ENCODE measurements at places on chromosomes 11 and 22.

GRCh38 chr11:115459563-115459962 lies 44.7 kb downstream of the CADM1 start:
- DNase-seq = no peak

DNA sequence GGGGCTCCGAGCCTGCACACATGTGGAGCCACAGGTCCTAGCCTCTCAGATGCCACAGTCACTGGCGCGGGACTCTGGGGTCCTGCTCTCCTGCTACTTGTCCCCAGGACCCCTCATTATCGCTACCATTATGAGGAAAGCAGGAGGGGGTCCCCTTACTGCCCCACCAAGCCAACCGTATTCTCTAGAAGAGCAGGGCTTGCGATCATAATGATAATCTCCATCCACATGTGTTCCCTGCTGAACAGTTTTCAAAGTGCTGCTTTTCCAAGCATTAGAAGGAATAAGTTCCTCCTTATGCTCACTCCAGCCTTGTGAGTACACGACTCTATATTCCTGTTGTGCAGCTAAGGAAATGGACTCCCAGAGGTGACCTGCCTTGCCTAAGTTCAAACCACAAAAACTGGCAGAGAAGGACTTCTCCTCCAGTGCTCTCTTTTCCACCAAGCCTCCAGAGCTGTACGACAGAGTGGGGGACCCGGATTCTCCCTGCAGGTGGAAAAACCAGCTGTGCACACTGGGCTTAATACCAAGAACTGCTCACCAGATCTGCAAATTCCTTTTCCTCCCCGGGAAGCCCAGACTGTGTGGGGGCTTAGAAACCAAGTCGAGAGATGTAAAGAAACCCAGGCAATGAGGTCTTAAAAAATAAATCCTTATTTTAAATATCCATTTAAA lies 92.8 kb upstream of the DRD2 start:
- no peak for DNase-seq

- no peak for DNase-seq
Observed at GRCh38 chr11:73875840-73876239, 806 bp downstream of the COA4 start.

DNA sequence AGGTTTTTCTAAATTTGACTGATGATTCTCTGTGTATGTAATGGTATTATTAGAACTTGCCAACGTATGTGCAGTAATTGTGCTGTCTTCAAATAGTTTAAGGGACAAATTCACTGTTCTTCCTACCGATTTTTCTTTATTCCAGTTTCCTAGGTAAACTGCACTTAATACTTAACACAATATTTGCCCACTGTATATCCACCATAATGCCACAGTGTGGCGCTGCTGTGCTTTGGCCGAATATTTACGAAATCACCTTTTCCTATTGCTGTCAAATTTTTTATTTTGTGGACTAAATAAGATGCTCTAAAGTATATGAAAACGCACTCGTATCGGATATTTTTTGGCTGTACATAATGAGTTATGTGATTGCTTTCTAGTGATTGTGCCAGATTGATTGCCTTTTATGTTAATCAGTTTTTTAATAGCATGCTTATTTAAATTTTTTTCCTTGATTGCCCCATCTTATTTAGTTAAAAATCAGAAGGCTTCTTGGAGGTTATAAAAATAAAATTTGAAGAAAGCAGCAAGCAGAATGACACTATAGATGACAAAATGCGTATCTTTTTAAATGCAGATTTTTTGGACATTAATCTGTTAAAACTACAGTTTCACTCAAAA lies 10.5 kb downstream of the AASDHPPT start:
- peak; percentile 16 for DNase-seq

- no peak for DNase-seq
Observed at GRCh38 chr22:45330548-45330947, 20.8 kb downstream of the FAM118A start.

GRCh38 chr11:12110714-12111548 lies 541 bp downstream of the MICAL2 start:
- DNase-seq = peak; percentile 23

- DNase-seq = no peak
Observed at GRCh38 chr11:44939673-44940395, 10.8 kb downstream of the TP53I11 start.

DNA sequence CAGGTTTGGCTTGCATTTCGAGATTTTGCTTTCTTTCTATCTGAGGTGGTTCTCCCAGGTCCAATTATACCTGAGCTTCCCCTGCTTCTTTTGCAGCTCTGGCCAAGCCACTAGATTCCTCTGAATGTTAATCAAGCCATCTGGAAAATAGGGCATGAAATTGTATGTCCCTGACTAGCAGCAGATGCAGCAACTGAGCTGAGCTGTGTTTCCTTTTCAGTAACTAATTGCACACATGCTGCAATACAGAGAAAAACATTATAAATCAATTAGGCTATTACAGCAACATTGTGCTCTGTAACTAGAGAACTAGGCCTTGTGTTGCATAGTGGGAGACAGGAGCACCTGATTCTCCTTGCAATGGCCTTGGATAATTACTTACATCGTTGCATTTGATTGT lies 408.3 kb downstream of the ETS1 start:
- no peak for DNase-seq

DNA sequence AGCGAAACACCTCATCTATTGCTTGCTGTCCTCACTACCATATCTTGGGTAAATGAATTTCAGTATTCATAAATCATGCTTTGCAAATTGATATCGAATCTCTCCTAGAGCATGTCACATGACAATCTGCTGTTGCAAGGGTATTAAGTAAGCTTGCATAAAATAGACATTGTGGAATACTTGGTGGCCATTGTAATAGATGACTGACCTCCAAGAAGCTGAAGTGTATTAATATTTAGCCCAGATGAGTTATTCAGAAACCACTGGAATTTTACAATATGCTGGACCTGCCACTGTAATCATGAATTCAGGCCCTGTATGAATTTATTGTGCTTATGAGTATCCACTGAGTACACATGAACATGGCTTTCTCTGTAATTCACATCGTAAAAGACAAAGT lies 289.7 kb upstream of the ARHGAP42 start:
- DNase-seq = no peak

DNA sequence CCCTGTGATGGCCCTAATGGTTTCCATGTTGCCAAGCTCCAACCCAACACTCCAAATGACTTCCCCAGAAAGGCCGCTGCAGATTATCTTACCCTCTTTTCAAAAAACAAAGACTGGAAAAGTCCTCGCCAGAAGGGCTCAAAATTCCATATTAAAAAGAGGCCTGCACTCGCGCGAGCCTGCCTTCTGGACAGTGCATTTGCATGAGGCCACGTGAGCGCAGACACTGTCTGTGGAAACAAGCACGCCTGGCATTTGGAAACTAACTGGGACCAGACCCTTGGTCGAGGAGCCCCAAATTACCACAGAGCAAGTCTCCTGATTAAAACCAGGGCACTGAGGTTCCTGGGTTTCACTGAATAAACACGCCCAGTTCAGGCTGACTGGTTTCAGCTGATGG lies 42.9 kb downstream of the ABTB2 start:
- DNase-seq = no peak

DNA sequence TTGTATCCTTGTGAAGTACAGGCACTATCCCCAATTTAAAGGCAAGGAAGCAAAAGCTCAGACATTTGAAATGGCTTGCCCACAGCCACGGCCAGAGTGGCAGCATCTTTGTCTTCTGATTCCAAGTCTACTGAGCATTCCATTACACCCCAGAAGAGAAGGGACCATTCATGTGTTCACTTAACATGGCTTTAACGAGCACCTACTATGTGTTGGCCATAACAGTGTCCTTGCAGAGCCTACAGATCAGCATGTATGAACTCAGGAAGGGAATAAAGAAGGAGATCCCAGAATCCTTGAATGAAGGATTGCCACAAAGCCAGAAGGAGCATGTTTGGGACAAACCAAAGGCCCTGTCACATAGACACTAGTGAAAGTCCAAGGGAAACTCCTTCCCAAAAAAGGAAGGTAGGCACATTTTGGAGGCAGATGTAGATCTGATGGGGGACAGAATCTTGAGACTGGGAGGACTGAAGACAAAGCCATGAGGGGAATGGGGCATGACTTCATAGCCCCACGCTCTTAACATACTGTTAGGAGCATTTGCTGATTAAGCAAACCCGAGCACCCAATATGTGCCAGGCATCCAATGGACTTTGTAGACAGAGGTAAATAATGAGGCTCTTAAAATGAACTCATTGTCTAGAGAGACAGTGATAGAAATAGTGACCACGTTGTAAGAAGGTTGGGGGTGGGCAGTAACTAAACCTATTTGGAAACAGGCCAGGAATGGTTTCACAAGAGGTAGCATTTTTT lies 54.9 kb downstream of the P4HA3 start:
- no peak for DNase-seq

GRCh38 chr11:37942081-37942480 lies 1344.0 kb upstream of the RAG2 start:
- no peak for DNase-seq

DNA sequence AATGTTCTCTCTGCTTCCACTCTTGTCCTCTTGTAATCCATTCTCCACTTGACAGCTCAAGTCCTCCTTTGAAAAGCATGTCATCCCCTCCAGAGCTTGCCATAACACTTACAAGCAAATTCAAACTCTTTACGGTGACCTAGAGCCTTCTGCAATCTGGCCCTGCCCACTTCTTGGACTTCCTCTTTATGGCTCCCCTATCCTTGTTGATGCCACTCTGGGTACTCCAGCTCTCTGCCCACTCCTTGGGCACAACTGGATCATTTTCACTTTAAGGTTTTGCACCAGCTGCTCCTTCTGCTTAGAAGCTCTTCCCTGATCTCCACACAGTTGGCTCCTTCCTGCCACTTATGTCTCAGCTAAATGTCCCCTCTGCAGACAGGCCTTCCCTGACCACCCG lies 217.9 kb downstream of the DSCAML1 start:
- no peak for DNase-seq

GRCh38 chr22:44172370-44173108 lies 8.2 kb upstream of the PARVG start:
- DNase-seq = no peak

- no peak for DNase-seq
Observed at GRCh38 chr11:104663190-104664140, 234.8 kb downstream of the CASP12 start.

DNA sequence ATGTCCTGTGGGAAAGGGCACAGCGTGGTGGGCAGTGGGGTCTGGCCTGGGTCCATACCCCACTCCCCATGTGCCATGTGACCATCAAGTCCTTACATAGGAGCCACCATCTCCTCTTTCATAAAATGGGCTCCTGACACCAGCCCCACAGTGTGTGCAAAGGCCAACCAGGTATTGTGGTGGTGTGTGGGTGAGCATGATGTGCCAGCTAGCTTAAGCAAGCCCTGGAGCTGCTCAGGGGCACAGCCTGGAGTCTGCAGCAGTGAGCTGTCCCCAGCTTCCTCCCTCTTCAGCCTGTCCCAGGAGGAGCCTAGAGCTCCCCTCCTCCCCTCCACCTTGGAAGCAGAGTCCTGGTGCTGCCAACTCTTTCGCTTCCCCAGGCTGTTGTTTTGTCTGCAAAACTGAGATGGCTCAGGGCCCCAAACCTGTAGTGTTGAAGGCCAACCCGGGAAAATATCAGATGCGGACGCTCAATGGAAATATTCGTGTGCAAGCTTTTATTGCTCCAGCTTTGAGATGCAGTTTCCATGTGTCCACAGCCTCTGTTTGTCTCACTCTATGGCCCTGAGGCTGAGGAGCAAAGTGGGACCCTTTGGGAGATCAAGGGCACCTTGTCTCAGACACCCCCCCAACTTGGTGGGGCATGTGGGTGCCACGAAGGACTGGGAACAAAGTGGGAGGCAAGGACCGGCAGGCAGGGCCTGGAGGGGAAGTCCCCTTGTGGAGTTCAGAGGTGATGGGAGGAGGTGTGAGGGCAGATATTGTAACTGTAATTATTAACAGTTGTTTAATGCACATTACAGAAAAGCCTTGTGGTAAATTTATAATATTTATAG lies 92.6 kb downstream of the CTTN start:
- no peak for DNase-seq

GRCh38 chr22:23709107-23709506 lies 18.3 kb downstream of the RGL4 start:
- no peak for DNase-seq

GRCh38 chr22:30743257-30744020 lies 48.8 kb downstream of the OSBP2 start:
- DNase-seq = no peak

DNA sequence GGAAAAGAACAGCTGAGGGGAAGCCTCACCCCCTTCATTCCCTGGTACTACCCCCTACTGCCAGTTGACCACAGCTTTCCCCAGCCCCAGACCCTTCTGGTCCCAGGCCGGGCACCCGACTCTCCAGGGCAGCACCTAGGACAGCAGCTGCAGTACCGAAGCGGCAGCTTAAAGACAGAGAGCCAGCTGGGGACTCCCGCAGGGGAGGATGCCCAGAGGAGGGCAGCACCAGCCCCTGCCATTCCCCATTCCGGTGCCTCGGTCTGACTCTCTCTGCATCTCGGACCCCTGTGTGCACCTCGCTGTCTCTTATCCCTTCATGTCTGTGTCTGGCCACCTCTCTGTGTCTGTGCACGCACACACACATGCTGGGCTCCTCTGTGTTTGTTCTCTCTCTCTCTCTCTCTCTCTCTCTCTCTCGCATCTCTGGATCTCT lies 9.4 kb downstream of the IGSF9B start:
- DNase-seq = peak; percentile 75

DNA sequence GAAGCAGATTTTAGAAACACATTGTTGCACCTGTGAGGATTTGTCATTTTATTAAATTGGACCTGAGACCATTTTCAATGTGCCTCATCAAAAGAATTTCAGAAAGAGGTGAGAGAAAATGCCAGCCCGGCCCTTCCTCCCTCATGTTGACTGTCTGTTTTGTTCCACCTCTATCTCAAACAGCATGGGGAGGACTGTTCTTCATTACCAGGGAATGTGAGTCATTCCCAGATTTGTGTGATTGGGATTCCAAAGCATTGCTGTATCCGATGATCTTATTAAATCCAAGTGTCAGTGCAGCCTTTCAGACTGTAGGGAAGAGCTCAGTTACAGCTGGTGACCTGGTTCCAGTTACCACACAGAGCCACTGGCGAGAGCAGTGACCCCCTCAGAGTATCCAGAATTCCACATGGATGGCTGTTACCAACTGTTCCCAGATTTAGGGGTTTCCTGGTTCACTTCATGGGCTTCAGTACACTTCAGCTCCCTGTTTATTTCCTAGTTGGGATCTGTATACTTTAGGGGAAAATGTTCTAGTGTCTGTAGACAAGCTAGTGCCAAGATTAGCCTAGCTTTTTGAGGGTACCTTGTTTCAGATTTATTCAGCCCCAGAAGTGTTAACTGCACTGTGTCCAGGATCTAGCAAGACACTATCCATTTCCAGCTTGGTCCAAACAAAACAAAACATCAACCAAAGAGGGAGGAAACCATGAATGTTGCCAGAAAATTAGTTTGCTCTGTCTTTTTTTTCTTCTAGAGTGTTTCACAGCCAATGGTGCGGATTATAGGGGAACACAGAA lies 20.9 kb downstream of the KREMEN1 start:
- no peak for DNase-seq

DNA sequence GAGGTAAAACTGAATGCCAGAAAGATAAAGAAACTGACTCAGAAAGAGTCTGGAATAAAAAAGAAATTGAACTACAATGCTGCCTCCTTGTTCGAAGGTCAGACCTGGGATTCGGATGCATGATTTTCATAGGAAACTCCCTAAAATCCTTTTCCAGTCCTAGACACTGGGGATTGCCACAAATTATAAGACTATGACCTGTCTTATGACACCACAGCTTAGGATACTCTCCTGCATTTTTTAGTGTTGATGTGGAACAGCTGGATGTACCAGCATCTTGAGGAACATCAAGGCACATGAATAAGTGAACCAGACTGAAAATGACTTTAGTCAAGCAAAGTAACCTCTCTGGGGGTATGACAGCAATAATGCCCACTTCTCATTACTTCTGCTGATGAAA lies 9.0 kb downstream of the KIRREL3 start:
- DNase-seq = no peak

- no peak for DNase-seq
Observed at GRCh38 chr11:132455044-132455443, 1077.3 kb downstream of the OPCML start.
